NCI-H187 treated with DMSO at 0.1 percent for 48 hours (cell line): ENCODE measurements at places on chromosomes 7 and 10.
A peak's percentile ranks its signal among the peaks of the same experiment; 100 is the strongest.

- DNase-seq, result no peak
Observed at GRCh38 chr10:124057601-124058000, 35.8 kb downstream of the CHST15 start.

GRCh38 chr10:19961076-19962053 is 145.1 kb downstream of the PLXDC2 start:
- no peak for DNase-seq

DNA sequence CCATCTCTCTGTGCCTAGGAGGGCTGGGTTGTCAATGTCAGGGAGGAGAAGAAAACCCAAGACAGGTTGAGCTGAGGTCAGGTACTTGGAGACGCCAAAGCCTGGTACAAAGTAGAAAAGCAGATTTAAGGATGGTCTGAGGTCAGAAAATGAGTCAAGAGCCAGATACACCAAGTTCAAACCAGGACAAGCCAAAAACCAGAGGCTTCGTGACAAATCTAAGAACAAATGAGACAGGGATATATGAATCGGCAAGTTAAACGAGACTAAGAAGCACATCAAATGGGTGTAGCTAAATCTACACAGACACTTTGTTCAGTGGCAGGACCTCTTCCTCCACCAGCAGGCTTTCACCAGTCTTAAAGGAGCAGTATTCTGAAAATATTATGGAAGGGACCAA is 34.2 kb downstream of the C7orf33 start:
- DNase-seq, result no peak

DNA sequence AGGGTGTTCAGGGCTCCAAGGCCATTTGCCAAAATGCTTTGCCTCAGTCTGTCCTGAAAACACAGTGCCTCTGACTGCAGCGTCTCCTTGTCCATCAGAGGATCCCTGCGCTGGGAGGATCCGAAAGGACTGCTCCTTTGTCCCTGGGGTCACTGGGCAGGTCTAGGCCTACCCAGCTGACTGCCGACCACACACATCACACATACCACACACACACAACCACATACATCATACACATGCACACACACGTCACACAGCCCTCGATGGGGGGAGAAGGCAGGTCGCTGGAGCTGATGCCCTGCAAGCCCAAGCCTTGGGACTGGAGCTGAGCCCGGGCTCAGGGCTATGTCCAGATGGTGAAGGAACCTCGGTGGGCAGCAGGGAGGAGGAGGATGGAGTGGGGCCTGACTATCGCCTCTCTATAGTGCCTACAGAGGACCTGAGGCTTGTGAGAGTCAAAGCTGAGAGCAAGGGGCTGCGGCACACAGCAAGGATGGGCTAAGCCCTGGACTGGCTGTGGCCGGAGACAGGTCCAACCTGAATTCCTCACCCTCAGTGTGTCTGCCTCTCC is 29.1 kb downstream of the GPRIN2 start:
- no peak for DNase-seq

DNA sequence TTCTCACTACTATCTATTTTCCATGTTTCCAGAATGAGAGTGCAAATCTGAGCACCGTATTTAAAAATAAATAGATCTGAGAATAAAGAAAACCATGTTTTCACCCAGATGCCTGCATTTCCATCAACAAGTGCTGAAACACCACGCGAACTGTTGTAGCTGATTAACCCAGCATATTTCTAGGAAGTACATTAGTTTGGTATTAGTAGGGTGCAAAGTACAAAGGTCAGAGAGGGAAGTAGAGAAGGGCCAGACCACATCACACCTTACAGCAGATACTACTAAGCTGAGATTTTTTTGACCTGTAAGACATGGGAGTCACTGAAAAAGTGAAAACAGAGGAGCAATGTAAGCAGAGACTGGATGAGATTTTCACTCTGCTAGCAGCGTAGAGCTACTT is 181.3 kb downstream of the IMMP2L start:
- no peak for DNase-seq

GRCh38 chr10:29277296-29277695 is 11.6 kb upstream of the LYZL1 start:
- DNase-seq, result no peak

DNA sequence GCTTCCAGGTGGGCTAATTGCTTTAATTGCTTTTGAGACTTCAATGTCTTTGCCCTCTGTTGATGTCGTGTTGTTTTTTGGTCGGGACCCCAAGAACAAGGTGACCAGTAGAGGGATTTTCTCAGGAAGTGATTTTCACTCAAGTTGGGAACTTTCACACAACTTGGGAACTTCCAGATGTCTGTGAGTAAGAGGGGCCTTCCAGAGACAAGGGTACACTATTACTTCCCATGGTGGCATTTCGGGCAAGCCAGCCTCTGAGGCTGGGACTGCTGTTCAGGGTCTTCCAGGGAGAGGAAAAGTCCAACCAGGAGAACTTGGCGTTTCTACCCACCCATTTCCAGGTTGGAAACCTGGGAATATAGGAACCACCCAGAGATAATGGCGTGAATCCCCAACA is 170.0 kb upstream of the CDCA7L start:
- DNase-seq, result no peak

DNA sequence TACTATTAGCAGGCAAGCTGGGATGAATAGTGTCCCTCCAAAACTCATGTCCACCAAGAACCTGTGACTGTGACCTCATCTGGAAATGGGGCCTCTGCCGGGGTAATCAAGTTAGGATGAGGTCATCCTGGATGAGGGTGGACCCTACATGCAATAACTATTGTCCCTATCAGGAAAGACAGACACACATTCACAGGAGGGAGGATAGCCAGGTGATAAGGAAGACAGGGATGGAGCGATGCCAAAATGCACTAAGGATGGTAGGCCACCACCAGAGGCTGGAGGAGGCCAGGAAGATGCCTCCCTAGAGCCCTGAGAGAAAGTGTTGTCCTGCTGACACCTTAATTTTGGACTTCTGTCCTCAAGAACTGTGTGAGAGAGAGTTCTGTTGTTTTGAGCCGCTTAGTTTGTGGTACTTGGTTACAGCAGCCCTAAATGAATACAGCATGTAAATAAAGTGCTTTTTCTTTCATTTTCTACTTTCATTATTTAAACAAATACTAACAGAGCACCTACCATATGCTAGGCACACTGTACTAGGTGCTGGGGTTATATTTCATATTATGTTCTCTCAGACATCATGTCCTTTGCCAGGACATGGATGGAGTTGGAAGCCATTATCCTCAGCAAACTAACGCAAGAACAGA is 111.9 kb downstream of the USP6NL start:
- DNase-seq, result no peak

GRCh38 chr7:26944501-26945358 is 80.3 kb upstream of the SKAP2 start:
- DNase-seq, result no peak

GRCh38 chr7:24201226-24201625 is 82.8 kb upstream of the NPY start:
- no peak for DNase-seq

DNA sequence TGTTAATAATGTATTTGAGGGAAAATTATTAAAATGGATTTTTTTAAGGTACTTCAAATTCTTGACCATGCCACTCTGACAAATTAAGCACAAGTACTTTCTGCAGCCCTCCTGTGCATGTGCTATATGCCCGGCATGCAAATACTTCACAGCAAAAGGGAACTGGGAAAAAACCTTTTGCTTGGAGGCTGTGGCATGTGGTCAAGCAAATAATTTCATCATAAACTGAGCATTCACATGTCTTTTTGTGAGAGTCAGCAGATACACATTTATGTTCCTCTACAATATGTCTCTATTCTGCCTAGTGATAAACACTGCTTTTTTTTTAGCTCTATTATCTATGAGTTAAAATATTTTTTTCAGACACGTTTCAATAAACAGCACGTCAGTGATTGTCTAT is 53.7 kb upstream of the SEMA3A start:
- DNase-seq, result no peak

- DNase-seq, result no peak
Observed at GRCh38 chr7:116863936-116864500, 1.6 kb downstream of the CAPZA2 start.

GRCh38 chr10:46550795-46551700 is 5.4 kb downstream of the GPRIN2 start:
- DNase-seq, result no peak

DNA sequence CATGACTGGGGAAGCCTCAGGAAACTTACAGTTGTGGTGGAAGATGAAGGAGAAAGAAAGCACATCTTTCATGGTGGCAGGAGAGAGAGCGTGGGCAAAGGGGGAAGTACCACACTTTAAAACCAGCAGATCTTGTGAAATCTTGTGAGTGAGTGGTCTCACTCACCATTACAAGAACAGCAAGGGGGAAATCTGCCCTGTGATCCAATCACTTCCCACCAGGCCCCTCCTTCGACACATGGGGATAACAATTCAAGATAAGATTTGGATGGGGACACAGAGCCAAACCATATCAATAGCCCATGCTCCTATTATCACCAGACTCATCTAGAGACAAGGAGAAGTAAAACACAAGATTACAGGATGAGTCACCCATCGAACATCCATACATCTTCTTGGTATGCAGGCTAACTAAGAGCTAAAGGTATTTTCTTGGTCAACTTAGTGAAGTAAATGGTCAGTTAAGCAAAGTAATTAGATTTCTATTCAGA is 55.3 kb upstream of the YAE1 start:
- no peak for DNase-seq

DNA sequence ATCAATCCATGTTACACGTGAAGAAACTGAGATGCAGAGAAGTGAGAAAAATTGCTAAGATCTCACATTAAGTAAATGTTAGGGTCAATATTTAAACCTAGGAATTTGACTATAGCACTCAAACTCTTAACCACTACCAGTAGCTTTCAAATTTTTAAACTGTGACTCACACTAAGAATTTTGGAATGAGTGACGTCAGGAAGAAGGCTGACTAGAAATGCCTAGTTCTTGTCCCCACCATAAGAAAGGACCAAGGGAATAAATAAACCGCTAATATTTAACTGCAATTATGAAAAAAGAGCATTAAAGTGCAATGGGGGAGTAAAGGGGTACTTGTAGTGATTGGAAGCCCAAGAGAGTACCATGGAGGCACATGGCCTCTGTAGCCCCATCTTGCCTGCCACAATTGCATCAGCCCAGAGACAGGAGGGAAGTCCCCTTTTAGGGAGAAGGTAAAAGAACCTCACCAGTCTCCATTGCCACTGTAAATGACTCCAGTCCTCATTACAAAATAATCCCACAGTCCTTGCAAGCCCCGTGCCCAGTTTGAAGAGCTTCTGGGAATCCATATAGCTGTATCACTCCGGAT is 3.5 kb upstream of the AKR1B1 start:
- no peak for DNase-seq

DNA sequence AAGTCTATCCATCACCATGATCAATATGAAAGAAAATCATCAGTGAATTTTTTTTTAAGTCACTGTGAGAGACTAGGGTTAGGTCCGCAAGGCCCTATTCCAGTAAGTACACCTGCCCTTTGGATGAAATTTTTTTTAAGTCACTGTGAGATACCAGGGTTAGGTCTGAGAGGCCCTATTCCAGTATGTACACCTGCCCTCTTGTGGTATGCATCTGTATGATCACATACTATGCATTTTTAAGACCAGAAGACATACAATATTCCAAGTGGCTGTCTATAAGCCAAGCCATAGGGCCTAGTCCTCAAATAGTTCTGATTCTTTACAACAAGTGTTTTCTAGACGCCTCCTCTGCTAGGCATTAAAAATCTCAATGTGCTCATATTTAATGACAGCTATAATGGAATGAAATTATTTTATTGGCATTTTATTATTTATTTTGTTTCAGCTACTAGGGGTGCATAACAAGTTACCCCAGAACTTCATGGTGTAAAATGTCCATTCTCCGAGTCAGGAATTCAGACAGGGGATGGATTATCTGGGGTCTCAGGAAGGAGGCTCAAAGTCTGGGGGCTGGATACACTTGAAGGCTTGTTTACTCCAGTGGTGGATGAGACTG is 53.1 kb downstream of the TEX36 start:
- DNase-seq, result peak; percentile 1

- DNase-seq, result no peak
Observed at GRCh38 chr7:90701771-90702170, 105.7 kb downstream of the CDK14 start.

DNA sequence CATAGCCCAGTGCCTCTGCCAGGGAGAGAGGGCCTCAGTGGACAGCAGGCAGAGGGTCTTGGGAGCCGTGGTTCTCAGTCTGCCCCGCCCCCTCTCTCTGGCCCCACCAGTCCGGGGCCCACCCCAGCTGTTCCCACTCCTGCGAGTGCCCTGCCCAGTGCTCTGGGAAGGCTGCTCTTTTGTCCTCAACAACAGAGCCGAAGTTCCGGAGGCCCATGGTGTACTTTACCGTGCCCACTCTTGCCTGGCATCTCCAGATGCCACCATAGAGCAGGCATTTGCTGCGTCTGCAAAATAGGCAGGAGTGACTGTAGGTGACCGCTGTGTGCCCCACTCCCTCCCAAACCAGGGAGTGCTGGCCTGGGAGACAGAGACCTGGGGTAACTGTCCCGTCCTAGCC is 29.3 kb upstream of the PCBD1 start:
- no peak for DNase-seq
